ENCODE measurements at places on chromosomes 5 and 9.
A peak's percentile ranks its signal among the peaks of the same experiment; 100 is the strongest.

DNA sequence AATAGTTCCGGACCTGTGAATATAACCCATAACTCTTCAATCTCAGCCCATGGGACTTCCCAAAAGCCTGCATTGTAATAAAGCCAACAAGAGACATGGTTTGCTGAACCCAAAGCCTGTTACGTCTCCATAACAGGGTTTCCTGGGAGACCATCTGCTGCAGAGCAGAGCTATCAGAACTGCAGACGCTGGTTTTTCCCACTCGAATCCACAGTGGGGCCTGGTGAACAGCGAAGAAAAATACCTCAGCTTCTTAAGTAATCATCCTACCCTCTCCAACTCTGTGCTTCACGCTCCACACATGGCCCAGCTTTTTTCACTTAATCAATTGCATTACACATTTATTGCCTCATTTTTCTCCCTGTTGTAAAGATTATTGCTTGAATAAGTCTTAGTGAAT lies 409.5 kb upstream of the GRIA1 start:
- DNase-seq = no peak

- no peak for DNase-seq
These were observed 83.3 kb upstream of the CCDC112 start for GRCh38 chr5:115379622-115380344.

DNA sequence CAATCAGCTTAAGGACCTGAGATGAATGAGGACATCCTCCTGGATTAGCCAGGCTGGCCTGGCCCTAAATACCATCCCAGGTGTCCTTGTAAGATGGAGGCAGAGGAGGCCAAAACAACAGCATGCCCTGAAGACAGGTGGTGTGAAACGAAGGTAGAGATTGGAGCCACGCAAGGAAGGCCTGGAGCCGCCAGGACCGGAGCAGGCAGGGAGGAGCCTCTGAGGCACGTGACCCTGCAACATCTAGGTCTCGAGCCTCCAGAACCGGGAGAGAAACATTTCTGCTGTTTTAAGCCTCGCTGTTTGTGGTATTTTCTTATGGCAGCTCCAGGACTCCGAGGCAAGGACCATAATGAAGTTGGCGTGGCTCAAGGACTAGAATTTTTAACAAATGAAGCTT lies 9.7 kb upstream of the COL5A1 start:
- no peak for DNase-seq

DNA sequence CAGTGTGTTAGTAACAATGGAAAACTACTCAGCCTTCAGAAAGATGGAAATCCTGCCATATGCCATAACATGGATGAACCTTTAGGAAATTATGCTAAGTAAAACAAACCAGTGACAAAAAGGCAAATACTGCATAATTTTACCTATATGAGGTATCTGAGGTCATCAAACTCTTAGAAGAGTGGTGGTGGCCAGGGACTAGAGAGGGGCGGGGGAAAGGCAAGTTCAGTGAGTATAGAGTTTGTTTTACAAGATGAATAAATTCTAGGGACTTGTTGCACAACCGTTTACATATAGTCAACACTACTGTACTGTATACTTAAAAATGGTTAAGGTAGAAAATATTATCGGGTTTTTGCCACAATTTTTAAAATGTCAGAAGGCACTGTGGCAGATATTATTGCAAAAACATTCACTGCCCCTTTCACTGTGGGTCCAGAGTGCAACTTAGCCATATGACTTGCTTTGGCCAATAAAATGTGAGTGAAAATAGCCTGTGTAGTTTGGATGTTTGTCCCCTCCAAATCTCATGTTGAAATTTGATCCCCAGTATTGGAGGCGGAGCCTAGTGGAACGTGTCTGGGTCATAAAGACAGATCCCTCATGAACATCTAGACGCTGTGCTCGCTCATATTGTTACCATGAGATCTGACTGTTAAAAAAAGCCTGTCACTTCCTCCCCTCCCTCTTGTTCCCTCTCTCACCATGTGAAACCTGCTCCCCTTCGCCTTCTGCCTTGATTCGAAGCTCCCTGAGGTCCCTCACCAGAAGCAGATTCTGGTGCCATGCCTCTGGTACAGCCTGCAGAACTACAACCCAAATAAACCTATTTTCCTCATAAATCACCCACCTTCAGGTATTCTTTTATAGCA lies 9.5 kb downstream of the ZNF367 start:
- no peak for DNase-seq

- no peak for DNase-seq
These were observed 26.6 kb downstream of the GADD45G start for GRCh38 chr9:89631384-89631783.

DNA sequence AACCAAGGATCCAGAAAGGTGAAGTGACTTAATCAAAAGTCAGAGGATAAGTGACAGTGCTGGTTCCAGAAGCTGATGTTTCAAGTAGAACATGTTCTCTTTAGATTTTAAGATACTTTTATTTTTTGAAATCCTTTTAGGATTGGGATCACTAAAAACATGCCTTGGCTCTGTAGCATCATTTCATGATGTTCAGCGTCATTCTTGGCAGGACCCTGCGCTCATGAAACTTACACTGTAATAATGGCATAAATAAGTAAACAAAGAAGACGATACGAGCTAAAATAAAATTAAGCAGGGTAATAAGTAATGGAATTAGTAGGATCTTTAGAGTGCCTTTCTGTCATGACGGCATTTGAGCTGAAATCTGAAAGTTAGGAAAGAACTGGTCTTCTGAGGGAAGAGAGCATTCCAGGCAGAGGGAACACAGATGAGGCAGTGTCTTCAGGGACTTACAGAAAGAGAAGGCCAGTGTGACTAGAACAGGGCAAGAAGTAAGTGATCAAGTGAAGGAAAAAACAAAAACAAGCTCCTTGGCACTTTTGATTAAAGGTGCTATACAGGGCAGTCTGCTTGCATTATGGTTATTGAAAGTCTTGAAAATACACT lies 19.9 kb downstream of the CTNNA1 start:
- no peak for DNase-seq

GRCh38 chr5:127933348-127933747 lies 150.2 kb upstream of the SLC12A2 start:
- no peak for DNase-seq

- DNase-seq = no peak
These were observed 330.6 kb downstream of the NR2F1-AS1 start for GRCh38 chr5:93250424-93250823.

DNA sequence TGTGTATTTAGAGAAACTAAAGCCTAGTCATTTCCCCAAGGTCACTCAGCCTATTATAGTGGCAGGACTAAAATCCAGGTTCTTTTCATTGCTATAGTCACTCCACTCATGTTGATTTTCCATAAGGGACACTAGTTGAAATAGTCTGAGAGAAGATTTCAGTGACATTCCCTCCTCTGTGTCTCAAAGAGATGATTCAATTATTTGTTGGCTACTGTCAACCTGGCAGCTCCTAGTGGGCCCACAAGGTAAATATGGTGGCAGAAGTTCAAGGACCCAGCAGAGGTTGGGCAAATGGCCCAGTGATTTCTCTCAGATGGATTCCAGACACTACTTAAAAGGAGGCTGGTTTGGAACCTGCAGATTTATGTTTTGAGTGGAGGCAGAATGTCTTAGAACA lies 48.1 kb downstream of the G3BP1 start:
- DNase-seq = peak; percentile 62

DNA sequence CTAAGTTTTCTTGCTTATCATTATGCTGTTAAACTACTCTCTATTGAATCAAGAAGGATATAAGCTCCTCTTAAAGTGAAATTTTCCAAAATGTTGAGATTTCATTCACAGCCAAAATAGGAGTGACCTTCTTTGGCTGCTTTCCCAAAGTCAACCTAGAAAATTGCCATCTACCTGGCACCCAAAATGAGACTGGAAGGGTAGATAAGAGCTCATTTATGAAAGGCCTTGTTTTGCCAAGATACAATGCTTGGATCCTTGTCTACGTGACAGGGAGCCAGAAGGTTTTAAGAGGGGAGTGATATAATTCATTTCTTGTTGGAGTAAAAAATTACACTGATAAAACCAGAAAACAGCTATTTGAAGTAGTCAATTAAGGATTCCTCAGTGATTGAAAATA lies 287.1 kb downstream of the IZUMO3 start:
- no peak for DNase-seq

DNA sequence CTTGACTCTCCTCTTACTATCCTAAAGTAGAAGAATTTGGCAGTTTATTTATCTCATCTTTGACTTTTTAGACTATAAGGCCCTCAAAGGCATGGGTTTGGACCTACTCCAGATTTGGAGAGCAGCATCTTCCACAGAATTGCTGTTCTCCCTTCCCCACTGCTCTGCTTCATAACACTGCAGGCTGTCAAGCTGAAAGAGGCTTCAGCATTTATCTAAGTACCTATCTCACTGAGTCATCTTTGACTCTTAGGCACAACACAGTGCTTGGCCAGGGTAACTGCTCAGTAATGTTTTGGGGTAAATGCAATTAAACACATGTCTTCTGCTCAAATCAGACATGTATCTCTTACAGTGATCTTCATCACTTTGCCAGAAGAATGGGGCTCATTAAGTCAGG lies 60.6 kb downstream of the GRIN3A start:
- DNase-seq = peak; percentile 7

DNA sequence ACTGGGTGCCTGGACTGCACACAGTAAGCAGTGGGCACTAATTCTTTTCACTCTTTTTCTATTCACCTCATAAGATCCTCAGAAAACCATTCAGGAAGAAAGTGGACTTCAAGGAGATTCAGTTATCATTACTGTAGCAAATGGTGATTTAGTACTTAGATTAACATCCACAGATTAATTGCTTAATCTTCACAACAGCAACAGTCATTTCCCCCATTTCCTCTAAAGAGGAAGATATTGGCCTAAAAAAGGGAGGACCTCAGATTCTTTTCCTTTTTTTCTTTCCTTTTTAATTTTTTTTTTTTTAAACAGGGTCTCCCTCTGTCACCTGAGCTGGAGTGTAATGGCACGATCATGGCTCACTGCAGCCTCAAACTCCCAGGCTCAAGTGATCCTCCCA lies 64.4 kb downstream of the AUH start:
- DNase-seq = no peak

DNA sequence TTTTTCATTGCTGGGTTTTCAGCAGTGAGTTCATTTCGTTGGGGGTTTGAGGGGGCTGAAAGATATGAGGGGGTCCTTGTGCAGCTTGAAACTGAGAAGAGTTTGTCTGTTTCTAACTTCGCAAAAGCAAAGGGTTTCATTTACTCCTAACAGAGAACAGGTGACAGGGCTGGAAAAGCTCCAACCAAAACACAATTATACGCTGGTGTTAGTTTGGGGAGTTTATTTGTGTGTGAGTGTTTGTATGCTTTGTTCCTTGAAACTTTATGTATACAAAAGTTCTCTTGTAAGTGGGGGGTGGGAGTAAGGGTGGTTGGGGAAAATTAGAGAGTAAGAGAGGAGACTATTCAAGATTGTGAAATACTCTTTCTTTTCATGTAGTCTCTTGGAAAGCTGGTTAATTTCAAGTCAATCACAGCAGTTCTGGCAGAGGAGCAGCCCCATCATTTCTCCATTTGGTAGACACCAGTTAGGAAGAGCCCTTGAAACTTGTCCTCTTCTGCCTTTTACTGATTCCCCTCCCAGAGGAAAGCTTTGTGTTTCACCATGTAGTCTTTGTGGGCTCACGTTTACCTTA lies 881 bp downstream of the TNFAIP8 start:
- peak; percentile 24 for DNase-seq

- no peak for DNase-seq
These were observed 133.9 kb downstream of the ESM1 start for GRCh38 chr5:54851449-54851848.

DNA sequence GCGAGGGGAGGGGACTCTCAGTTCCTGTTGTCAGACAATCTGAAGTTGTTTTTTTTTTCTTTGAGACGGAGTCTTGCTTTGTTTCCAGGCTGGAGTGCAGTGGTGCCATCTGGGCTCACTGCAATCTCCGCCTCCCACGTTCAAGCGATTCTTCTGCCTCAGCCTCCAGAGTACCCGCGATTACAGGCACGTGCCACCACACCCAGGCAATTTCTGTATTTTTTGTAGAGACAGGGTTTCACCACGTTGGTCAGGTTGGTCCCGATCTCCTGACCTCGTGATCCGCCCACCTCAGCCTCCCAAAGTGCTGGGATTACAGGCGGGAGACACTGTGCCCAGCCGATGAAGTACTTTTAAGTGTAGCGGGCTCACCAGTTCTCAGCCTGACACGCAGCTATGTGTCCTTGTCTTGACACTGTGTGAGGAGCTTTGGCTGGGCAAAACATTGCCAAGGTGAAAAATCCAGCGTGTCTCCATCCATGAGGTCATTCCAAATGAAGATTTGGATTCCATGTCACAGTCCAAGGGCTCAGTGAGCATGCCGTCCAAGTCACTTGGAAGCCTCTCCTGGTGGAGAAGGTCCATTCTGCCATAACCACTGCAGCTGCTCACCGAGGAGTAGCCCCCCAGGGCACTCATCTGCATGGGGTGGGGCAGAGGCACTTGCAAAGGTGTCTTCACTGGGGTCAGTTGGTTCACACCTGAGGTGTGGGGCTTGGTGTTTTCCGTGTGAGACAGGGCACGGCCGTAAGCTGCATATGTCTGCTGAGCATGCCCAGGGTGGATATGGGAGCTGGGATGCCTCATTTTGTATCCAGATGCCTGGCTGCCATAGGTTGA lies 32.0 kb downstream of the OR2V1 start:
- DNase-seq = no peak

- DNase-seq = no peak
These were observed 116.0 kb downstream of the AUH start for GRCh38 chr9:91245431-91246313.

DNA sequence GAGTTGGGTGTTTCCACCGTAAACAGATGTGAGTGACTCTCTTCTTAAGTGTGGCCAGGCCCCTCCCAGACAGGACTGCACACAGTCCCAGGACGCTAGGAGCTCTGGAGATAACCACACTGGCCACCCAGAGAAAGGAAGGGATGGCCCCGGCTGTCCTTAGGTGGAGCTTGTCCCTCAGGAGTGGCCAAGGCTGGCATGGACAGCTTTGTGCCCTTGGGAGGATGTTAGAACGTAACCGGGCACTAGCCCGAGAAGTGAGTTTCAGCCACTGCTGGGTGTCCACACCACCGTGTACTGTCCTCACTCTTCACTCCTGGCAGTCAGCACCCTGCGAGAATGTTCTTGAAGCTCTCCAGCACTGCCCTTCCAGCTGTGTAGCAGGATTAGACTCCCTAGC lies 35.8 kb upstream of the FCN2 start:
- DNase-seq = no peak

DNA sequence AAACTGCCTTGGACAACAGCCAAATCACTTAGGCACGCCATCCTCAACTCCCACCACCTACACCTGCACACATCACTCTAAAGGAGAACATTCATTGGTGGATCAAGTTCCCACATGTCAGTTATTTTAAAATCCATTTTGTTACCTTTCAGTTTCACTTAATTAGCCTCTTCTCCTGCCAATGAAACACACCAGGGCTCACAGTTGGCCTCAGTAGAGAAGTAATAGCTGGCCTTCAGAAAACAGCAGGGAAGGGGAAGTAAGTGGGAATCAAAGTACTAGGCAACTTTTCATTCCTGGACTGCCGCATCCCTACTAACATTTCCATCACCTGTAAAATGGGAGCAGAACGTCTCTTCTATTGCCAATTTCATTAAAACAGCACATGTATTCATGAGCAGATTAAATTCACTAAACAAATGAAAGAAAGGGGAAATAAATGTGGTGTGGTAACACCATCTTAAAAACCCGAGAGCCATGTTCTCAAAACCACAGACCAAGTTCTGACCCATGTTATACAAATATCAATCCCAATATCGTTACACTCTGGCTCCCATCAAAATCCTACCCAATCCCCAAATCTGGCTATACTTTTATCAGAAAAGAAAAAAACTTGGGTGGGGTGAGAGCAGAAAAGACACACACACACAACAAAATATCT lies 1.7 kb downstream of the SIL1 start:
- DNase-seq = no peak
